ENCODE measurements at places on chromosomes 3 and 15.

DNA sequence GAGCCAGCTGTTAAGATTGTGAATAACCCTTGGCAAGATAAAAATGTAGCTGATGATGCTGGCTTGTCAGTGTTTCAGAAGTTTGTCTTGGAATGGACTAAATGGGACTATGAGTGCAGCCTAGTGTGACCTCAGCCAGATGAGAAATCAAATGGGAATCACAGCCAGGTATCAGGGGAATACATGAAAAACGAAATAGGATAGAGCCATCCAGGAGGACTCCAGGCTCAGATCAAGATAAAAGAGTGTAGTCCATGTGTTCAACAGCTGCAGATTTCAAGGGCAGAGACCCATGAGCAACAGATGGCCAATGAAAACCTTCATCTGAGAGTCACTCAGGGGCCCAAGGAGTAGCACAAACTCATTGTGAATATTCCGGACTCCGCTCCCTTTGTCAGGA, 1080.9 kb upstream of the CADM2 start:
- no peak for DNase-seq

DNA sequence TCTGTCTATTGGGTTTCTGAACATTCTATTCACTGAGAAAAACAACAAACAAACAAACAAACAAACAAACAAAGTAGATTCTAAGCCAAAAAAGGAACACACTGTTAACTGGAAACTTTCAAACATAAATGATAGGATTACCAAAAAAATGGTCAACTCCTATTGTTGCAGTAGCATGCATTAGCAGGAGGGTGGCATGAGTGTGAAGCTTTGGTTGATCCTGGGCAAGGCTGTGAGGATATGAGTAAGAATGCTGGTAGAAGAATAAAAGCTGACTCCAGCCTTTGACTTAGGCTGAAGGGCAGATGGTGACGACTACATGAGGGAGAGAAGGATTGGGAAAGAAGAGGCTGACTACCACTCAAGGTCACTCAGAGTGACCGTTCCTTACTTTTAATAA, 810.3 kb downstream of the VGLL3 start:
- DNase-seq, result no peak

- DNase-seq, result no peak
Observed at GRCh38 chr3:46006238-46007032, 10.8 kb upstream of the FYCO1 start.

GRCh38 chr3:49519296-49519695, 35.0 kb upstream of the BSN start:
- DNase-seq, result peak; percentile 60

GRCh38 chr15:85003593-85004312, 22.1 kb downstream of the PDE8A start:
- DNase-seq, result no peak

DNA sequence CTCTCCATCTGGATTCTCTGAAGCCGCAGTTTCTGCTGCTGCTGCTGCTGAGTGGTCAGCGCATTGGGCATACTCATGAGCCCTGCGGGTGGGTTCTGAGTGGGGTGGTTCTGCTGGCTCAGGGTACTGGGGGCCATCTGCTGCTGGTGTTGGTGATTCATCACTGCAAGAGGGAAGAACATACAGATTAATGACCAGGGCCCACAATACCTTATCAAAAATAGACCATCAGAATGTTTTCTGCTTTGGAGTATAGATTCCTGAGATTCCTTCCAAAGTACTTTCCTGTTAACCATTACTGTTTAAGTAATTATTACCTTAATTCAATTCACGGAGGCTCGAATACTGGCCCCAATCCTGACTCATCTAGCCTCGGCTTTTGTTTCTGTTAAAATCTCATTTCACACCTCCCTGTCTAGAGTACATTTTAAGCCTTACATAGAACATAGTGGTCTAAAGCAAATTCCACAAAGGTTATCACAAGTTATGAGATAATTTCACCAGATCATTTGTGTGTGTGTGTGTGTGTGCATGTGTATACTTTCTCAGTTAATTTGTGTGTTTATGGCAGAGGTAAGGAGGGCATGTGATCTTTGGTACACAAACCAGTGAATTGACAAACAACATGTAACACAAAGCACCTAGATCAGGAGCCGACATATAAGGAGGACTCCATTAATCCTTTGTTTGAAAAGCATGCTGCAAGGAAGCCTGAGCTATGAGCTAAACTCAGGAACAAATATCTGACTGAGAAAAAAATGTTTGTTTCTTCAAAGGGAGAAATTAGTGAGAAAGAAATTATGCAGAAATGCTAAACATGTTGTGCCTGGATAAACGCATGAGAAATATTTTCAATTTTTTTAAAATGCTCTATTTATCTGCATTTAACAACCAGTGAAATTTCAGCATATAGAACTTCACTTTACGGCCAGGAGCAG, 68.1 kb downstream of the TM4SF4 start:
- DNase-seq, result no peak

- no peak for DNase-seq
Observed at GRCh38 chr3:4091786-4092185, 211.4 kb upstream of the SETMAR start.

DNA sequence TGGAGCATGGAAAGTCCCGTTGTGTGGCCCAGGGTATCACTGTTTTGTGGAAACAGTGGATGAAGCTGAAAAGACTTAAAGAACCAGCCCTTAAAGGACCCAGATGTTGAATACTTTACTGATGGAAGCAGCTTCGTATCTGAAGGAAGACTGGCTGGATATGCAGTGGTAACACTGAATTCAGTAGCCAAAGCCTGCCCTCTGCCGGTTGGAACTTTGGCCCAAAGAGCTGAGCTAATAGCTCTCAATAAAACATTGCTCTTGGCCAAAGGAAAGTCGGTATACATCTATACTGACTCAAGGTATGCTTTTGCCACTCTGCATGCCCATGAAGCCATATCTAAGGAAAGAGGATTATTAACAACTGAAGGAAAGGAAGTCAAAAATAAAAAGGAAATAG, 885.4 kb downstream of the PDCD6IP start:
- DNase-seq, result peak; percentile 24

- DNase-seq, result no peak
Observed at GRCh38 chr15:59196416-59196815, 10.2 kb upstream of the LDHAL6B start.

- DNase-seq, result no peak
Observed at GRCh38 chr3:129371041-129371826, 57.2 kb downstream of the EFCAB12 start.

Measured in substantia nigra (tissue), 51 donors.